Hematopoietic multipotent progenitor cell treated with erythropoietin and hydrocortisone succinate and interleukin-3 and kit ligand, for 15 days (in vitro differentiated cells): ENCODE measurements at places on chromosomes 7 and 10.

DNA sequence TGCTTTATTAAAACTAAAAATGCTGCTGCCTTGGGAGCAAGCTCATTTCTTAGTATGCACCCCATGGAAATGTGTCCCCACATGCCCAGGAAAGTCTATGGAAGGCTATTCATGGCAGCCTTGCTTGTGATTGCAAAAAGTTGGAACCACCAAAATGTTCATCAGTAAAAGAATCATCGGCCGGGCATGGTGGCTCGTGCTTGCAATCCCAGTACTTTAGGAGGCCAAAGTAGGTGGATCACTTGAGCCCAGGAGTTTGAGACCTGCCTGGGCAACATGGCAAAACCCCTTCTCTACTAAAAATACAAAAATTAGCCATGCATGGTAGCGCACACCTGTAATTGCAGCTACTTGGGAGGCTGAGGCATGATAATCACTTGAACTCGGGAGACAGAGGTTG is 79.8 kb downstream of the ARHGAP22 start:
- no peak for DNase-seq

- DNase-seq: no peak
Observed at GRCh38 chr7:52071744-52072143, 755.1 kb upstream of the COBL start.

DNA sequence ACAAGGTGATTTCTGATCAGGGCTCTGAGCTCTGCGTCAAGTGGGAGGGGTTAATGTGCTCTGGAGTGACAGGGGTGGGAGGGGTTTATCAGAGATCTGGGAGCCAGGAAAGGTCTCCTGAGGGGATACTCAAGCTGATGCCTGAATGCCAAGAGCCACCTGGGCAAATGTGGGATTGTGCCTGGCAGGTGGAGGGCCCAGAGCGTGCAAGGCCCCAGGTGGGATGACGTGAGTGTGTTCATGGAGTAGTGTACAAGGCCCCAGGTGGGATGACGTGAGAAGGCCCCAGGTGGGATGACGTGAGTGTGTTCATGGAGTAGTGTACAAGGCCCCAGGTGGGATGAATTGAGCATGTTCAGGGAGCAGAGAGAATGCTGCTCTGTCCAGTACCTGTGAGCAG is 610.3 kb downstream of the PTPRN2 start:
- no peak for DNase-seq

- no peak for DNase-seq
Observed at GRCh38 chr7:33650828-33651227, 254.5 kb upstream of the BMPER start.

DNA sequence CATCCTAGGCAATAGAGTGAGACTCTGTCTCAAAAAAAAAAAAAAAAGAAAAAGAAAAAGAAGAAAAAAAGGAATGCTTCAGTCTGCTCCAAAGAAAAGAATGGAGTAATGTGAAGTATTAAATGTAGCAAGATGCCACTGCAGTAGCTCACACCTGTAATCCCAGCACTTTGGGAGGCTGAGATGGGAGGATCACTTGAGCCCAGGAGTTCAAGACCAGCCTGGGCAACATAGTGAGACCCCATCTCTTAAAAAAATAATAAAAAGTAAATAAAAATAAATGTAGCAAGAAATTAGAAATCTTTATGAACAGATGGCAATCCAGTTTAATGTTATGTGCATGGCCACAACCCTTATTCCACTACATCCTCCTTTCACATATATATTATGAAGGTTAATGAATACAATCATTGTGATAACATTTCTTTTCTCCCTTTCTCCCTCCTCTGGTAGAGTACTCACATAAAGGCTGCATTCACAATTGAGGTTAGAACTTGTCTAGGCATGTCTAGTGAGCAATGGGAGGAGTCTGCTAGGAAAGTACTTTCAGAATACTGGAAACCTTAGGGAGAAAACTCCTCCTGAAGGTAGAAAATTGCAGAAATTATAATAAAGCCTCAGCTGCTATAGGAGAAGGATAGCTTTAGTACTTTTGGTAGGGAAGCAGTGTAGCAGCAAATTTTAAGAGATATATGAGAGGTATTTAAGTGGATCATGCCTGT is 20.4 kb downstream of the KLLN start:
- DNase-seq: peak; percentile 9

- DNase-seq: no peak
Observed at GRCh38 chr7:23332910-23333612, 33.9 kb downstream of the MALSU1 start.

DNA sequence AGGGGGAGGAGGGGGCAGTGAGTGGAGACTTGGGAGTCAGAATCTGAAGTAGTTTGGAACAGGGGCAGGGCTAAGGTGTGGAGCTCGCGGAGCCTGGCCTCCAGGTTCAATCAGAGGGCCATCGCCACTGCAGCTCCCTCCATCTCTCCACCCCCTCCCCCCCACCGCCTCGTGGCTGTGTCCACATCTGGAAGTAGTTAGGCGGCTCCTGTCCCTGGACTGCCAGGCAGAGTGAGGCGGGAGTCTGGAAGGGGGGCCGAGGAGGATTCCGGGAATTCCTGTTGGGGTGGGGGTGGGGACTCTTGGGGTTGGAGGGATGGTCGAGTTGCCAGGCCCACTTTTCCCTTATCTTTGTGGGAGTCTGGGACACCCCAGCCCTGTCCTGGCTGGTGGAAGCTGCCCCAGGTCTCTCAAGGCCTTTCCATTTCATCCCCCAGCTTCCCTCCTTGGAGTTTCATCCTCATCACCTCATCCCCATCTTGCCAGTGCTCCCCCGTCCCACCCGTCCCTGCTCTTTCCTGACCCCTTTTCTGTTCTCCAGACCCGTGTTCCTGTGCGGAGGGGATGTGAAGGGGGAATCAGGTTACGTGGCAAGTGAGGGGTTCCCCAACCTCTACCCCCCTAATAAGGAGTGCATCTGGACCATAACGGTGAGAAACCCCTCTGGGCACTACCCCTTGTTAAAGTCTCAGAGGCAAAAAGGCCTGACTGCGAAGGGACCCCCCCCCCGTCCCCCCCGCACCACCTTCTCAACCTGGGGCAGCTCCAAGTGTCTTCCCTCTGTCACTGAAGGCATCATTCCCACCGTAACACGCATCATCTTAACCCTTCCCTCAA is 944 bp downstream of the PCOLCE start:
- no peak for DNase-seq

DNA sequence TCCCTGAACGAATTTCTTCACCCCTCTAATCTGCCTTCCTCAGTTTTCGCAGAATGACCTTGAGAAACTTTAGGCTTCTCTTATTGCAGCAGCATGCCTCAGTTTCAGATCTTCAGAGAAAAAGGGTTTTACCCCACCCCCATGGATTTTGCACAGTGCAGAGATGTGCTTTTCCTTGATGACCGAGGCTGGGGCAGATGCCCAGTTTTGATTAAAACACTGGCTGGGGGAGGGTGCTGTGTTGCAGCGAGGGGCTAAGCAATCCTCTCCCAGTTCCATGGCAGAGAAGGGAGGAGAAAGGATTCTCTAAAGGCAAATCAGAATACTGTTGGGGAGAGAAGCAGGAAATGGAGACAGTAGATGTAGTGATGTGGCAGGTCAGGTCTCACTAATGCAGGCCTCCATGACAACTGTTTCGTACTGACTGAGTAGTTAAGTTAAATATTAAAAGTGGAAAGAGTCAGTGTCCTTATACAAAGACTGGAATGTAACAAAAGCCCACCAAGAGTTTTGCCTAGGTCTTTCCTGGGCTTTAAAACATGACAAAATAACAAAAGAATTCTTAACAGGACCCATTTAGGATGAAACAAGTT is 50.8 kb upstream of the PDZD8 start:
- DNase-seq: no peak

GRCh38 chr10:29636178-29636577 is 1.4 kb upstream of the SVIL start:
- no peak for DNase-seq

DNA sequence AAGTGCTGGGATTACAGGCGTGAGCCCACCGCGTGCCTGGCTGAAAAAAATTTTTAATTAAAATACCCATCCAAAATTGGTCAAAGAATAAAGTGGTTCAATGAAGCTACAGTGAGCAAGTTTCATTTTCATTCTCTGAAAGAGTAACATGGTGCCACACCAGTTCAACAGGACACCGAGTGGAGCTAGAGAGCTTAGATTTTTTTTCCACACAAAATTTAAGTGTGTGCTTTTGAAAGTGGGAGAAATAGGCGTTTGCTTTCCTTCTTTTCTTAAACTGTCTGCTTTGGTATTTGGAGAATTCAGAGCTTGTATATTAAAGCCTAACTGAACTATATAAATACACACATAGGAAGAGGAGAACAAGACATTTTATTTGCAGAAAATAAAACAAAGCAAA is 43.4 kb downstream of the BPGM start:
- no peak for DNase-seq

DNA sequence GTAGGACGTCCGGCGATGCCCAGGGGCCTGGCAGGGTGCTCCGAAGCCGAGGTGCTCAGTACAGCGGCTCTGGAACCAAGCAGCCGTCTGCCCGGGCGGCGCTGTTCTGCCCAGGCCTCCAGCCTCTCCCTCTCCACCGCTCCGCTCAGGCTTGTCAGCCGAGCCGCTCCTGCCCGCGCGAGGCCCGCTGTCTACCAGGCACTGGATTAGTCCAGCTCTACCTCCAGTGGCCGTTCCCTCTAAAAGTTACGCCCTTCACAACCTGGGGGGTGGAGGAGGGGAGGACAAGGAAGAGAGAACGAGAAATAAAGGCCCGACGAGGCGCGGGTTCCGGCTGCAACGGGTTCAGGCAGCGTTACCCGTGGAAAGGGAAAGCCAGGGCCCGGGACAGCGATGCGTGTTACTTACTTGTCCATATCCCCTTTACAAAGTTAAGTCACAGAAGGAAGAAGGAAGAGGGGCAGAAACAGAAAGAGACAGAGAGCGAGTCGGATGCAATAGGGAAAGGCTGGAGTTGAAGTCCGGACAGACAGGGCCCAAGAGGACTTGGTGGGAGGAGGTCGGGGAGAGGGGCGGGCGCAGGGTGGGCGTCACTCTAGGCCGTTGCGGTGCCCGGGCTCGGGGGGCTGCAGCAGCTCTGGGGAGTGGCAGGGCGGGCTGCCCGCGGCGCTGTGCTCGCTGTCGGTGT is 2.8 kb downstream of the SP8 start:
- DNase-seq: peak; percentile 22

- DNase-seq: no peak
Observed at GRCh38 chr7:89054361-89054760, 258.8 kb upstream of the TEX47 start.

DNA sequence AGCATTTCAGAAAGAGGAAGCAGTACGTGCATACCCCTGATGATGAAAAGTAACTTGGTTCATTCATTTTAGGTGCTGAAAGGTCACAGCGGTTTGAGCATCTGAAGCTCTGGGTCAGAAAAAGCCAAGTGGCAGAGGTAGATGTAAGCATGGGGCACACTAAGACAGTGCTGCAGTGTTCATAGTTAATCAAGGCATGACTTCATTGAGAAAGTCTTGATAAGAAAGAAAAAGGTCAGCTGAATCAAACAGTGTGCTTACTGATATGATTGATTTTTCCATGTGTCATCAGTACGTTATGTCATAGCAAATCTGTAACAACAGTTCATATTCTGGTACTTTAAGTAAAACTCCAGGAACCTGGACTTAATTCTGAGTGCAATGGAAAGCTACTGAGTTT is 107.7 kb upstream of the PCLO start:
- no peak for DNase-seq

DNA sequence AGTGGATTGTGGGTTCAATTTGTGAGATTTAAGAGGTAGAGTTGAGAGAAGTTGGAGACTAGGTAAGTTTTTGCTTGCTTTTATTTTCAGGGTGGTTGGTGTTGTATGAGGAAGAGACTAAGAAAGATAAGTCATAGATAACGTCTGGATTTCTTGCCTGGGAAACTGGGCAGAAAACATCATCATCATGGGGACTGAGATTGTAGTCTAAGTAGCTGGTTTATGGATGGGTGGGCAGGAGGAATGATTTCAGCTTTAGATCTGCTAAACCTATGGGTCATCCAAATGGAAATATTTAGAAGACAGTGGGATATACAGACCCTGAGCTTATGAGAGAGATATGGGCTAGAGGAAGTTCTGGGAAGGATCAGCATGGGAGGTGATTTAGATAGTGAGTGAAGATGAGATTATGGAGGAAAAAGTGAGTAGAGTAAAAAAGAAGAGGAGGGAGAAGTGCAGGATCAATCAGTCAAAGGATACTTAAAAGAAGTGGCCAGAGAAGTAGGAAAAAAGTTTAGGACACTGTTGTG is 169.8 kb downstream of the WNT2 start:
- no peak for DNase-seq

- DNase-seq: no peak
Observed at GRCh38 chr7:142602756-142603155, 146.5 kb upstream of the PRSS1 start.

DNA sequence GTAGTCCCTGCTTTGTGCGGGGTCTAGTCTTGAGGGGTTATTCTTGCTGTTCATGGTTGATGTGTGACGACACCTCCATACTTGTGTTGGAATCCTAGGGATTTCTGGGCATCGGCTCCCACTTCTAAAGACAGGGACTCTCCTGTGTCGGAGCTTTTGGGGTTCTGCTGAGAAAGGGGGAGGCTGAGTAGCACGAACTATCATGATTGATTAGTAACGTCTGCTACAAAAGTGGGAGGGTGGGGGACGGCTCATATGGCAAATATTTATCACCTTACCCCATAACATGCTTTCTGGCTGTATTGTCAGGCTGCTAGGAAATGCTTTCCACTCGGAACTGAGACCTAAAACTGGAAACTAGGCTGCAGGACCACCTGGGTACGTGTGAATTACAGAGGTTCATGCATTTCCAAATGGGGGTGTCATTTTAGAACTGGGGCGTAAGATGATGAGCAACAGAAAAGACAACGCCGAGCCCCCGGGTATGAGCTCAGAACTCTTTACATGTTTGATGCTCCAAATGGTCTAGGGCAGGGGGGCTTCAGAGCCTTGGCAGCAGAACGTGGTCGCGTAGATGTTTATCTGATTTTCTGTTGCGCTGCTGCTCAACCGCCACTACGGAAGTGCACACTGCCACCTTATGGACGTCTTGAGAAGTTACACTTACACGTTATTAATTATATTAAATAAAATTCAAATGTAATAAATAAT is 15.1 kb upstream of the NME8 start:
- DNase-seq: peak; percentile 70

DNA sequence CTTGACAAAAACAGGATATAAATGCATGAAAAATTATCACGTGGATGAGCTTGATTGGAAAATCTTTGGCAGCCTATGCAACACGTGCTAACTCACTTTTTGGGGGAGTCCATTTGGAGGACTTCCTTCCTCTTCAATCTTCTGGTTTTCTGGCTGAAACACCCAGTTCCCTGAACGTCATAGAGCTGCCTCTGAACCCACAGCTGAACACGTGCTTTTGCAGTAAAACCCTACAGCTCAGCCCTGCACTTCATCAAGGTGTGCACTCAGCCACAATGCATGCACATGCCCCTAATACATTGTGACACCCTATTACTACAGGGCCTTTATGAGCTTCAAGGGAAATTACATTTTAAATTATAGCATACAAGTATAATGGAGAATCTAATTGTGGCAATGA is 808.7 kb upstream of the AUTS2 start:
- DNase-seq: no peak

DNA sequence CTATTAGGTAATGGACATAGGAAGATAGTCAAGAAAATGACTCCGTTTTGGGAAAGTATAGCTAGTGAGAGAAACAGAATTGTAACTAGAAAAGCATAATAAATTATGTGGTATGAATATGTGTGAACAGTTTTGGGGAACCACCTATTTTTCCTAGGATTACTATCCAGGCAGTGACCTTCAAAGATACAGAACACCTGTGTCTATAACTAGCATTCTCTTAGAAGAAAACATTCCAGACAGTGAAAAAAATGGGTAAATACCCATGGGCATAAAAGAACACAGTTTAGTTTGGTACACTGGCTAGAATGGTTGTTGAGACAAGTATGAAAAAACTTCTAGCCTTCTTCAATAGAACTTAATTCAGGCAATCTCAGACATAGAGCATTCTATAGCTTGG is 690.8 kb downstream of the MAGI2 start:
- DNase-seq: no peak

- no peak for DNase-seq
Observed at GRCh38 chr7:4169455-4169854, 512.6 kb upstream of the FOXK1 start.
